Vagina (tissue), 2 donors: ENCODE measurements at places on chromosomes 13 and 19. TPM values are rescaled to one million over a fixed set of nuclear protein-coding genes. Genes with fewer than 3 reads are reported as not detected.

The SIGLEC12 gene
- total RNA-seq, result not detected

DNA sequence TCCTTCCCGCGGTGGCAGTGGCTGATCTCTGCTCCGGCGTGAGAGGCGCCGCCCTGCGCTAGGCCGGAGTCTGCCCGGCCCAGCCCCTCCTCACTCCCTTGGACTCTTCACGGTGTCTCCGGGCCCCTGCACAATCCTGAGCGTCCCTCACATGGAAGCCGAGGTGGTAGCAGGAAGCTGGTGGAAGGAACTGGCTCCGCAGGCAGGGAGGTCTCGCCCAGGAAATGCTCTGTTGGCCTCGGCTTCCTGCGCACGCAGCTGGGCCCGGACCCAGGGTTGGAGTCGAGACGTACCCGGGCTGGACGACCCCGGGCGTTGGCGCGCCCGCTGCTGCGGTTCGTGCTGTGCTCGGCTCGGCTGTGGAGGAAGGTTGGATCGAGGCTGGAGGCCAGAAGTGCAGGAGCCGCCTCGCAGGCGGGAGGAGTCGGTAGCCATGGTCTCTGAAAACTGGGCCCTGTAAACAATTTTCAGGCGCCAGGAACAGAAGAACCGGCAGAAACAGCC lies 46.3 kb downstream of the ZNF724 start:
- DNase-seq, result no peak
- no peaks in the 10 kb centered on the region for H3K36me3 ChIP-seq
- H3K27me3 ChIP-seq, result no peaks in the 10 kb centered on the region
- H3K4me1 ChIP-seq, result no peaks in the 10 kb centered on the region
- H3K27ac ChIP-seq, result no peak overlapping the region

The CGB3 gene
- not detected for total RNA-seq

DNA sequence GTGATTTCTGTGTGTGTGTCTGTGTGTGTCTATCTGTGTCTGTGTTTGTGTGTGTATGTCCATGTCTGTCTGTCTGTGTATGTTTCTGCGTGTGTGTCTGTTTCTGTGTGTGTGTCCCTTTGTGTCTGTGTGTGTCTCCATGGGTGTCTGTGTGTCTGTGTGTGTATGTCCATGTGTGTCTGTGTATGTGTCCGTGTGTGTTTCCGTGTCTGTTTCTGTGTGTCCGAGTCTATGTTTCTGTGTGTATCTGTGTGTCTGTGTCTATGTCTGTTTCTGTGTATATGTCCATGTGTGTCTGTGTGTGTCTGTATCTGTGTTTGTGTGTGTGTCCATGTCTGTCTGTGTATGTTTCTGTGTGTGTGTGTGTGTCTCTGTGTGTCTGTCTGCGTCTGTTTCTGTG lies 276.3 kb upstream of the SOX1 start:
- H3K4me1 ChIP-seq, result no peaks in the 10 kb centered on the region
- no peak overlapping the region for H3K27ac ChIP-seq
- H3K36me3 ChIP-seq, result no peaks in the 10 kb centered on the region
- H3K27me3 ChIP-seq, result no peaks in the 10 kb centered on the region
- no peak for DNase-seq

The ATP1A3 gene
- total RNA-seq, result 4.7 TPM

The SLC6A16 gene
- total RNA-seq, result 2.5 TPM

DNA sequence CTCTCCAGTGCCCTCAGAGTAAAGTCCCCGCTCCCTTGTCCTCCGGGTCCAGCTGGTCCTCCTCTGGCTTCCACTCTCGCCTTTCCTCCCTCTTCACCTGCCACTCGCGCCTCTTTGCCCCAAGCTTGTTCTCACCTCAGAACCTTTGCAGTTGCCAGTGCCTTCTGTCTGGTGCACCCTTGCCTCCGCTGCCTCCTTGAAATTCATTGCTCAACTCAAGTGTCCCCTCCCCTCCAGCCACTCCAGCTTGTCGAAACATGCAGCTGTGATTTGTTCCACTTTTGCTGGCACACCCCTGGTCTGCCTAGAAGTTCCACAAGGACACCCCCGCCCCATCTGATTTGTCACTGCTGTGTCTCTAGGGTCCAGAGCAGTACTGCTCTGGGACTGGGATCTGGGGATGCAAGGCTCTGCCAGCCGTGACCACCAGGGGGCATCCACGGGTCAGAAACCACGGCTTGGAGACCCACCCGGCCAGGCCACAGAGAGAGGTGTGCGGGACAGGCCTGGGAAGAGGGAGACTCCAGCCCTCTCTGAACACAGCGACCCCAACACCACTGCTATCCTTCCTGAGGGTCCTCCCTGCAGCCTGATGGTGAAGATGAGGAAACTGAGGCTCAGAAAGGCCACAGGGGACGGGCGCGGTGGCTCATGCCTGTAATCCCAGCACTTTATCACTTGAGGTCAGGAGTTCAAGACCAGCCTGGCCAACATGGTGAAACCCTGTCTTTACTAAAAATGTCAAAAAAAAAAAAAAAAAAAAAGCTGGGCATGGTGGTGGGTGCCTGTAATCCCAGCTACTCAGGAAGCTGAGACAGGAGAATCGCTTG lies 49.9 kb downstream of the AP1M1 start:
- H3K4me1 ChIP-seq, result peaks cover 11% of the 10 kb centered on the region
- no peaks in the 10 kb centered on the region for H3K27me3 ChIP-seq
- no peak overlapping the region for H3K4me3 ChIP-seq
- no peak overlapping the region for H3K27ac ChIP-seq

GRCh38 chr13:72431981-72432682 lies 295.3 kb downstream of the MZT1 start:
- H3K27ac ChIP-seq, result no peak overlapping the region
- no peak for DNase-seq
- H3K4me3 ChIP-seq, result no peak overlapping the region
- no peaks in the 10 kb centered on the region for H3K4me1 ChIP-seq

- peaks cover 9% of the 10 kb centered on the region for H3K4me1 ChIP-seq
- H3K27me3 ChIP-seq, result no peaks in the 10 kb centered on the region
- H3K36me3 ChIP-seq, result no peaks in the 10 kb centered on the region
These were observed 45.9 kb downstream of the TSHZ3 start for GRCh38 chr19:31303262-31303815.

The ZSCAN5B gene
- not detected for total RNA-seq

- no peaks in the 10 kb centered on the region for H3K27me3 ChIP-seq
- H3K4me1 ChIP-seq, result no peaks in the 10 kb centered on the region
- H3K4me3 ChIP-seq, result no peak overlapping the region
- H3K27ac ChIP-seq, result no peak overlapping the region
- DNase-seq, result no peak
- no peaks in the 10 kb centered on the region for H3K36me3 ChIP-seq
These were observed 91.8 kb downstream of the ZNF557 start for GRCh38 chr19:7161292-7161691.

GRCh38 chr13:51906581-51906980 lies 44.8 kb downstream of the CCDC70 start:
- no peaks in the 10 kb centered on the region for H3K27me3 ChIP-seq
- peak; percentile 58 for DNase-seq

- no peaks in the 10 kb centered on the region for H3K27me3 ChIP-seq
- no peaks in the 10 kb centered on the region for H3K36me3 ChIP-seq
- no peak overlapping the region for H3K4me3 ChIP-seq
- H3K4me1 ChIP-seq, result peaks cover 10% of the 10 kb centered on the region
These were observed 9.7 kb downstream of the INAFM1 start for GRCh38 chr19:47284324-47284899.

GRCh38 chr19:1355568-1356507 lies 27.9 kb upstream of the NDUFS7 start:
- no peaks in the 10 kb centered on the region for H3K27me3 ChIP-seq
- peak overlapping the region; percentile 98 for H3K27ac ChIP-seq
- DNase-seq, result no peak
- H3K4me3 ChIP-seq, result peak overlapping the region; percentile 88
- H3K4me1 ChIP-seq, result peaks cover 33% of the 10 kb centered on the region
- H3K36me3 ChIP-seq, result peaks cover 16% of the 10 kb centered on the region

DNA sequence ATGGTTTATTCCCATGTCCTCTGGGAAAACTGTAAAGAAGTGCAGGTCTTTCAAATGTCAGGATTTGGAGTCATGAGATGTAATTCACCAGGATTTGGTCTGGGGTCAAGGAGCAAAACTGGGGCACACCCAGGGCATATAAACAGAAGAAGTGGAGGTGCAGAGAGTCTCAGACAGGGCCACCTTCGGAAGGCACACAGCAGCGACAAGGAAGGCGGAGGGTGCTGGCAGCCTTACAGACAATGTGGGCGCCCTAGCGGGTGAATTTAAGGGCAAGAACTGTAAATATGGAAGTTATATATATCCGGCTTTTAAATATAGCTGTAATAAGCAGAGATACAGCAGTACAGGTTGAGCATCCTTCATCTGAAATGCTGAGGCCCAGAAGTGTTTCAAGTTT lies 31.2 kb downstream of the DHRS12 start:
- peaks cover 27% of the 10 kb centered on the region for H3K4me1 ChIP-seq
- no peaks in the 10 kb centered on the region for H3K27me3 ChIP-seq
- H3K36me3 ChIP-seq, result no peaks in the 10 kb centered on the region
- no peak overlapping the region for H3K27ac ChIP-seq
- DNase-seq, result no peak

DNA sequence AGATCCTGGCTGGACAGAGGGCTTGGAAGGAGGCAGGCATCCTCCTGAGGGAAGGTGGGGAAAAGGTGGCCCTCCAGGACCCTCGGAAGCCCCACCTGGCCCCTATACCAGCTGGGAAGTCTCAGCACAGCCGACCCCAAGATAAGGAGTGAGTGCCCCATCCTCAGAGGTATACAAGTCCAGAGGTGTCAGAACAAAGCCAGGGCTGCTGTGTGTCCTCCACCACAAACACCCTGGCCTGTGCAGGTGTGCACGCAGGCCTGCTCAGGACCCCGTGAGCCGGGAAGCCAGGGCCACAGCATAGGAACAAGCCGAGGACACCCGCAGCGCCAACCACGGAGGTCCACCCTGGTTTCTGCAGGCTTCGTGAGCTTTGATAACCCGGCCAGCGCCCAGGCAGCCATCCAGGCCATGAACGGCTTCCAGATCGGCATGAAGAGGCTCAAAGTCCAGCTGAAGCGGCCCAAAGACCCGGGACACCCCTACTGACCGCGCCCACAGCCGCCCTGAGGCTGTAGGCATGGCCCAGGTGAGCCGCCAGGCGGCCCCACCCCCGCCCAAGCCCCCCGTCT lies 68.6 kb downstream of the CELF5 start:
- no peak for DNase-seq
- no peak overlapping the region for H3K4me3 ChIP-seq
- H3K27me3 ChIP-seq, result no peaks in the 10 kb centered on the region
- H3K27ac ChIP-seq, result no peak overlapping the region

- no peak overlapping the region for H3K27ac ChIP-seq
- peaks cover 36% of the 10 kb centered on the region for H3K36me3 ChIP-seq
- H3K4me3 ChIP-seq, result no peak overlapping the region
- H3K4me1 ChIP-seq, result peaks cover 7% of the 10 kb centered on the region
- H3K27me3 ChIP-seq, result no peaks in the 10 kb centered on the region
These were observed 7.2 kb downstream of the WDR18 start for GRCh38 chr19:991174-991931.

The NCAN gene
- not detected for total RNA-seq

DNA sequence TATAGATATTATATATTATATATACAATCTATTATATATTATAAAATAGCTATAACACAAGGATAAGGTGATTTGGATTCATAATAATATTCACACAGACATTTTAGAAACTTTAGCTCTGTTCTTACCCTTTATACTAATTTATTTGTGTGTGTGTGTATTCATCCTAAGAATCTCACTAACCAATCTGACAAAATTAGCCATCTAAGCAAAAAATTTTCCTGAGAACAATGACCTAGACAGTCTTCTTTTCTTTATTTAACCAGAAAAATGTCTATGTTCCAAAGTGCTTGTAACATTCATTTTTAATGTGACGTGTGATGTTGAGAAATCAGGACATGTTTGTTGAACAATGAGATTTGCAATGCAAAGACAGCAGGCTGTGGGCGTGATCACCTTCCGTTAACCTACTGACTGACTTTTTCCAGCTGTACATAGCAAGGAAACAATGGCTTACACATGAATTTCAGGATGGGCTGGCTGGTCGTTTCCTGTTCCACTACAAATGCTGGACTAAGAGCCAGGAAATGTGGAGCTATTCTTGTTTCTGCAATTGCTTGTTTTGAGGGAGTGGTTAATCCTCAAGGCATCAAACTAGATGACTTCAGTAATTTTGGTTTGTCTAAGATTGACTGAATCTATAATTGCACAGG lies 634.6 kb upstream of the ARGLU1 start:
- DNase-seq, result no peak
- H3K36me3 ChIP-seq, result no peaks in the 10 kb centered on the region
- peaks cover 3% of the 10 kb centered on the region for H3K4me1 ChIP-seq
- no peak overlapping the region for H3K4me3 ChIP-seq
- no peaks in the 10 kb centered on the region for H3K27me3 ChIP-seq

GRCh38 chr13:75968103-75968838 lies 332.1 kb downstream of the LMO7 start:
- H3K27ac ChIP-seq, result no peak overlapping the region
- H3K27me3 ChIP-seq, result no peaks in the 10 kb centered on the region
- no peaks in the 10 kb centered on the region for H3K4me1 ChIP-seq
- no peaks in the 10 kb centered on the region for H3K36me3 ChIP-seq
- no peak for DNase-seq
- no peak overlapping the region for H3K4me3 ChIP-seq

- no peak overlapping the region for H3K27ac ChIP-seq
- DNase-seq, result no peak
- peaks cover 1% of the 10 kb centered on the region for H3K4me1 ChIP-seq
- H3K4me3 ChIP-seq, result no peak overlapping the region
- no peaks in the 10 kb centered on the region for H3K36me3 ChIP-seq
These were observed 59.5 kb downstream of the MCF2L start for GRCh38 chr13:113028336-113029060.

GRCh38 chr19:56273563-56274117 lies 1.1 kb downstream of the EDDM13 start:
- DNase-seq, result no peak
- no peak overlapping the region for H3K4me3 ChIP-seq
- H3K4me1 ChIP-seq, result no peaks in the 10 kb centered on the region

DNA sequence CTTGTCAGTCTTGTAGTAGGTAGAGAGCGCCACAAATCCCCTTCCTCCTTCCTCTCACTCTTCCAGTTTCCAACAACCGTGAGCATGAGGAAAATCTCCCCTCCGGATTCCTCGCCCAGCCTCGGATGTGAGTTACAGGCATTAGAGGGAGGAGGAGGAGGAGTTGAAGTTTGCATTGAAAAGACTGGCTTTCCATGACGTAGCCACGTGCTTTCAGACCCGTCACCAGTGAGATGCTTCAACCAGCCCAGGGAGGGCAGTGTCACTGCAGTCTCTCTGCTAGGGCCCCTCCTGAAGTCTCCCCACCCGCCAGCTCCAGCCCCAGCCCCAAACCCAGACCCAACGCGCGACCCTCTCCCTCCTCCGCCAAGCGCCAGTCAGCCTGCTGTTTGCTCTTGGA lies 442 bp upstream of the FGF14 start:
- no peaks in the 10 kb centered on the region for H3K27me3 ChIP-seq
- DNase-seq, result no peak
- H3K27ac ChIP-seq, result peak overlapping the region; percentile 20
- H3K4me3 ChIP-seq, result peak overlapping the region; percentile 64
- H3K4me1 ChIP-seq, result peaks cover 18% of the 10 kb centered on the region

DNA sequence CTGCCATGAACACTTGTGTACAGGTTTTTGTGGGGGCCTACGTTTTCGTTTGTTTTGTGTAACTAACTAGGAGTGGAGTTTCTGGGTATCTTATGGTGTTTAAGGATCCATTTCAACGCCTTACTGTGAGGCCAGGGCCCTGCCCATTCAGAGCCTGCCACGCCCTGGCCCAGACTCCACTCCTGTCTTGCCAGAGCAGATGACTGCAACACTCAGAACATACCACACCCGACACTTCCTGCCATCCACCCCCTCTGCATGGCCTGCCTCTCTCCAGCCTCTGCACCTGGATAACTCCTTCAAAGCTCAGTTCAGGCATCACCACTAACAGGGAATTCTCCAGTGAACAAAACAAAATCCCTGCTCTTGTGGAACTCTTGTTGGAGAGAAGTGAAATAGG lies 43.2 kb downstream of the RGCC start:
- peaks cover 7% of the 10 kb centered on the region for H3K4me1 ChIP-seq
- no peaks in the 10 kb centered on the region for H3K27me3 ChIP-seq
- no peak overlapping the region for H3K27ac ChIP-seq
- H3K4me3 ChIP-seq, result no peak overlapping the region
- H3K36me3 ChIP-seq, result no peaks in the 10 kb centered on the region
